ENCODE measurements at places on chromosomes 2 and 18. TPM values are rescaled to one million over a fixed set of nuclear protein-coding genes. Genes with fewer than 3 reads are reported as not detected.

The ANTXR1 gene
- total RNA-seq = 44.3 TPM

DNA sequence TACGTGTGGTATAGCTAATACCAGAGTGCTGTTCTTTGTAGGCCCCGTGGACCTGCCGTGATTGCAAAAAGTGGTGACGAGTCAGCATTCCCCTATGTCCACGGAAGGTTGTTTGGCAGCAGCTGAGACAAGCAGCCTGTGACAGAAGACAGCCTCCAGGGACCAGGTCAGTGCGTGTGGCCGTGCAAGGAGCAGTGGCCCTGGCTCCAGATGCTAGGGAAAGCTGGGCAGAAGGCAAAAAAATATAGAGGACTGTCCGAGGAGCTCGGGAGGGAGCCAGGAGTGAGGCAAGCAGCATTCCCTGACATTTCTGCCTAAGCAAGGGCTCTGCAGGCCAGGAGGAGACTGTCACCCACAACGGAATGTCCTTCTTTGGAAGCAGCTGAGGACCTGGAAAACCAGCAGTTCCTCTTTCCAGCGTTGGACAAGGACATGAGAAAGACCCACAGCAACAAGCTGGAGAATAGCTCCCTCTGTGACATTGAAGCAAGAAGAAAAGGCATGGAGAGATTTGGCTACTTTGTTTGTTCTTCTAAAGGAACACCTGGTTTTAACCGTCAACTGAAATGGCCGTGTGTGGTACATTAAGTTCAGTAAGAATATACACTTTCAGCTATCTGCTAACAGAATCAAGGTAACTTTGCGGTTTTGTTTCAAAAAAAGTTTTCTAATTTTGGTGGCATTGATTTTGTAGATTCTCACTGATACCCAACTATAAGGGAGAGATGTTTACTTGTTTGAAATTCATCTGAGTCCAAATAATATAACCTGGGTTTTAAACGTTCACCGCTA, 58.3 kb downstream of the NPAS2 start:
- no peak for DNase-seq

DNA sequence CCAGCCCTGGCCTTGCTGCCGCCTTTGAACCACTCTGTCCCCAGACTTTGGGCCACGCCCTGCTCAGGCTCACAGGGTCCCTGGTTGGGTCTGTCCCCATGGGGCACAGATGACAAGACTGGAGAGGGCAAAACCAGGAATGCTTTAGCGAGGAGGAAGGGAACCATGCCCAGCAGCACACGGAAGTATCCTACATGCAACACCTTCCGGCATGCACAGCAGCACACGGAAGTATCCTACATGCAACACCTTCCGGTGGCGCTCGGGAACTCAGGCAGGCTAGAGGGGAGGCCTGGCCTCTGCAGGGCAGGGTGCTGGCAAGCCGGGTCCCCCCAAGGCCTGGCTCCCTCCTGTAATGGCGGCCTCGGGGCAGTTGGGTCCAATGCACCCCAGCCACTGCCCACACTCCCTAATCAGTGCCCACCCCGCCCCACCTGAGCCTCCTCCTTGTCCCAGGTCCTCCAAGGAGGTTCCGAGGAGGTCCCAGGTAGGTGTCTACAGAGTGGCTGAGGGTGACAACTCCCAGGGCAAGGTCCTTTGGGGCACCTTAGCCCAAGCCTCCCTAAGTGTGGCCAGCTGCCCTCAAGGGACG, 33.6 kb upstream of the SNED1 start:
- DNase-seq = no peak

GRCh38 chr2:20766798-20767644, 55.9 kb downstream of the LDAH start:
- no peak for DNase-seq

The LYG1 gene
- not detected for total RNA-seq
